ENCODE measurements at places on chromosomes 12 and 14.

GRCh38 chr12:26630546-26631027 is 202.4 kb downstream of the ITPR2 start:
- DNase-seq, result no peak

DNA sequence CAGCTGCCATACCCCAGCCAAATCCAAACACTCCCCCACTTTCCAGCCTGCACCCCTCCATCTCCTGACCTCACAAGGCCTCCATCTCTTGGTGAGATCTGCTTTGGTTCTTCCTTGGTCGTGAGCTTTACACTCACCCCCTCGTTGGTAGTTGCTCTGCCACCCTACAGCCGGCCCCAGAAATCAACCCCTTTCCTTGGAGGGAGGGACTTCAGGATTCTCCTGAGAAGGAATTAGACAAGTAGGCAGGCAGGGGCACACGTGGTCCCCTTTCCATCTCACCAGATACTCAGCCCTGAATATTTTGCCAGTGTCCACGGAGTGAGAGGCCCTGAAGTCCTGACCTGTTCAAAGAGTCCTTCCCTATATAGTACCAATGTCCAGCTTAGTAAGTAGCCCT is 120.0 kb upstream of the PWP1 start:
- no peak for DNase-seq

DNA sequence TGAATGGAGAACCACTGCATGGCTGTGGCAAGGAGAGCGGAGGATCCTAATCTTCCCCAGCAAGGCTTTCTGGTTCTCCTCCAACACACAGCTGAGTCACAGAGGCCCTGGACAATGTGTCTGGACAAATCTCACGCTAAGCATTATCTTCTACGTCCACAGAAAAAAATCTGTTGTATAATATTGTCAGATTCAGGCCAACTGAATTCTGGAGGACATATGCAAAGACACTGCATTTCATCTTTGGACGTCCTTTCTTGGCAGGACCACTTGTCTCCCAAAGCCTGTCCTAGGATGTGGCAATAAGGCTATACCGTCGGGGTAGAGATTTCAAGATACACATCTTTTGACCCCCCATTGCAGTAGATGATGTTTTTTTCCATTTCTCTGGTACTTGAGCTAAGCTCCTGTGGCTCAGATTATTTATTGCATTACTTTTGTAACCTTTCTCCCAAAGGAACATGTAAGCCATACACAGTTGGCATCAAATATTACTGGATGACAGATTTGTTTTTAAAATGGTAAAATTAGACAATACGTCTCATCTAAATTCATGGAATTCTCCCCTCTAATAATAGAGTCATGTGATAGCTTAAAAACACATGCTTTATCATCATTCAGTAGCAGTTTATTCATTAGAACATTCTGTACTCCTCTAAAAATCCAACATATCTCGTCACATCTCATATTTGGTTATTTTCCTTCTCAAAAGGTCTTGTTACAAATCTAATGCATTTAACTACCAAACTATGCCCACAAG is 19.4 kb downstream of the LMO3 start:
- DNase-seq, result no peak

DNA sequence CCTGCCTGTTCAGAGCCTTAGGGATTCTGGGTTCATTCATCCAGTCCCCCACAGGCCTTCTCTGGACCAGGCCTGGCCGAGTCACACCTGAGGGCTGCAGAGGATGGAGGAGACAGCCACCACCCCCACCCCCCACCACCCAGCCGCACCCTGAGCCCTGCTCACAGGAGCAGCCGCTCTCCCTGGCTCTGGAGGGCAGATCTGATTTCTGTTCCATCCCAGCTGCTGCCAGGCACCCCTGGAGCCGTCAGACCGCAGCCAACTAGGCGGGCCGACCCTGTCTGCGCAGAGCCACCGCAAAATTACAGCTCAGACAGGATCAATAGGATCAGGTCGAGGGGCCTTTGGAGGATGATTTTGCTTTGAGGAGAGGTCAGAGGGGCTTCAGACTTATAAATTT is 154.6 kb upstream of the MYL2 start:
- no peak for DNase-seq
